ENCODE measurements at places on chromosomes 3 and 15.

- no peak for DNase-seq
Measured at GRCh38 chr3:194707147-194707540, 21.5 kb downstream of the FAM43A start.

DNA sequence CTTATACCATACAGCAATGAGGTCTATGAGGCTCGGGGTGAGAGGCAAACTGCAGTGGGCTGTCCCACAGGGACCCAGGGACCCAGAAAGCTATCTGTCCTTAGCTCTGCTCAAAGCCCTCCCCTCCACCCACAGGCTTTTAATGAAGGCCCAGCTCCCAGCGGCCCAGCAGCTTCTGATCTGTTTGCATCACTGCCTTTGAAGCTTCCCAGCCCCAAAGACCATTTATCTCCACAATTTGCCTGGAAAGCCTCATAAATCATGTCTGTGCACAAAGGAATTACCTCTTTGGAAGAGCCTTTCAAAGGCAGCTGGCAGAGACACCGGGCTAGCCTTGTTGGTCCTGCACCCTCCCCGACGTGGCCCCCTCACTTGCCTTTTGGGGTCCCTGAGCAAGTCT, 123.9 kb downstream of the RAB11A start:
- DNase-seq: no peak

DNA sequence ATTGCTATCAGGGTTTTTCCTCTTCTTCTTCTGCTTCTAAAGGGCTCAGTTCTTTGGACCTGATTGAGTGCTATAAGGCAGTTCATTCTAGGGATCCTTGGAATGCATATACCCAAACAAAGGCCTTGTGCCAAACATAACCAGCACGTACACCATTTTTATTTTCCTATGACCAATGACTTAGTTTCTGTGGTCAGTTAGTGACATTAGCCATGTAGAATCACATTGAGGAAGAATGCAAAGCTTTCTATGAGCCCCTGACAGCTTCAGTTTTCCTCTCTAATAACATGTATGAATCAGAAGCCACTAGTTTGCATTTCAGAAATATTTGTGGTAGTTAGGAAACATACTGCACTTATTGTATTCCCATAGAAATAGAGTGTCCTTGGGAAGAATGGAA, 240.0 kb downstream of the THRB start:
- DNase-seq: no peak

- DNase-seq: no peak
Measured at GRCh38 chr3:84100861-84101260, 857.9 kb upstream of the CADM2 start.

DNA sequence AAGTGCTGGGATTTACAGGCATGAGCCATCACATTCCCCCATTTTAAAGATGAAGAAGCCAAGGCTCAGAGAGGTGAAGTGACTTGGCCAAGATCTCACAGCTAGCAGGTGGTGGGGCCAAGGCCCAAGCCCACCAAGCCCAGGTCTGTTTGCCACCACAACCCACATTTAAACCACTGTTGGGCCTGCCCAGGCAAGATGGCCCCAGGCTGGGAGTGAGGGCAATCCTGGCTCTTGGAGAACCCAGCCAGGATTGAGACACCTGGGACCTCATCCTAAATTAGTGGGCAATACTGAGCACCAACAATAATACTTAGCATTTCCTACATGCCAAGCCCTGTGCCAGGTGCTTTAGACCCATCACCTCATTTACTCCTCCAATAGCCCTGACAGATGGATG, 6.9 kb downstream of the IGDCC3 start:
- no peak for DNase-seq

GRCh38 chr3:274927-275326, 78.4 kb downstream of the CHL1 start:
- no peak for DNase-seq

- DNase-seq: no peak
Measured at GRCh38 chr3:195753581-195753980, 32.8 kb downstream of the MUC20 start.

DNA sequence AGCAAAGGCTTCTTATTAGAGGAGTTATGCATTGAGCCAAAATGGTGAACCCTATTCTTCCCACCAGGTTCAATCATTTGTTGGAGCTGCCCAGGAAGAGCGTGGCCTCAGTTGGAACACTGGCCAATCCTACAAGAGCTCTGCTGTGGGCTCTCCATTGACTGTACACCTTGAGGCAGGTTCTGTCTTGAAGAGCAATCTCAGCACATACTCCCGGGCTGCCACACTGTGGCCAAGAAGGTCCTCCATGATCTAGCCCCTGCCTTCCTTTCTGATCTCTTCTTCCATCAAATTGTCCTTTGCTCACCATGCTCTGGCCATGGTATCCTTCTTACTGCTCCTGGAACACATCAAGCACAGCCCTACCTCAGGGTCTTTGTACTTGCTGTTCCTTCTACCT, 5.7 kb upstream of the SUMF1 start:
- DNase-seq: no peak

DNA sequence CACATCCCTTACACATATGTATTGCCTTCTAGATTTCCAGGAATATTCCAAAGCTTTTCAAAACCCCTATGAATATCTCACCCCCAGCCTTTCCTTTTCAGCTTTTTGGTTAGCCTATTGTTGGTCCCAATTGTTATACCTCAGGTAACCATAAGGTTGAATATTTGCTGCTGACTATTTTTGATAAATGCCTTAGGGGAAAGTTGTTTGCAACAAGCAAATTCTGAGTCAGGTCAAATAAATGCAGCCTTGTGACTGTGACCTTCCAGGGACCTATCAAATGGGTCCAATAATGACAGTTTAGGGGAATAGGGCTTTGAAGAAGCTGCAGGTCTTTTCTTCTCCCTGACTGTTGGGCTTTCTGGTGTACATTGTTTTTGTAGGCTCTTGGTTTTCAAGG, 699.7 kb downstream of the NTRK3 start:
- no peak for DNase-seq

- no peak for DNase-seq
Measured at GRCh38 chr3:172557515-172558220, 34.4 kb upstream of the TNFSF10 start.

DNA sequence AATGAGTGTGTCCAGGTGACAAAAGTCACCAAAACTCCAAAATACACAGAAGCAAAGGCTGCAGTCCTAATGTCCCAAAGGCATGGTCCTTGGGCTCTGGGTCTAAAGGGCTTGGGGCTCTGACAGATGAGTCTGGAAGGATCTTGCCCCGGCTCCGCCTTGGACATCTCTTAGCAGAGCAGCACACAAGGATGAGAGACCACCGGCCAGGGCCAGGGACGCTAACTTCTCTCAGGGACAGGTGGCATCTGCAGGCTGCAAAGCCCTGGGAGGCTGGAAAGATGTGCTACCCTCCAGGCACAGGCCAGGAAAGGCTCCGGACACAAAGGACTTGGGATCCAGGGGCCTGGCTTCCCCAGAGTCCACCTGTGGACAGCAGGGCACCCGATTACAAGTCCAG, 14.1 kb upstream of the SHISA5 start:
- no peak for DNase-seq

- no peak for DNase-seq
Measured at GRCh38 chr3:50050361-50050760, 38.4 kb upstream of the RBM5 start.

GRCh38 chr3:177105623-177106022, 91.7 kb downstream of the TBL1XR1 start:
- no peak for DNase-seq

DNA sequence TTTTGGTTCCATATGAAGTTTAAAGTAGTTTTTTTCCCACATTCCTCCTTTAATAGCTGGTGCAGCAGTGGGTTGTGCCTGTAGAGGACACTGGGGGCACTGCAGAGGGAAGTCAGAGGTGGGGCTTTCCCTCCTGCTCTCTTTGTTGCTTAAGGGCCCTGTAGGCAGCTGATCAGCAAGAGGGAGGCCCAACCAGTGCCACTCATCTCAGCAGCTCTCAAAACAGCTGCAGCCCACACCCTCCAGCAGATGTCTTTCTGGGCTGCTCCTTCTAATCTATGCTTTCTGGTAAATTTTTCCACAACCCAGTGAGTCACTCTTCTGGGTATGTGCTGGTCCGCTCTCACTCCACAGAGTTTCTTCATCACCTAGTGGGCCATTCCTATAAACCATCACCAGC, 263.8 kb downstream of the FEZF2 start:
- DNase-seq: no peak

DNA sequence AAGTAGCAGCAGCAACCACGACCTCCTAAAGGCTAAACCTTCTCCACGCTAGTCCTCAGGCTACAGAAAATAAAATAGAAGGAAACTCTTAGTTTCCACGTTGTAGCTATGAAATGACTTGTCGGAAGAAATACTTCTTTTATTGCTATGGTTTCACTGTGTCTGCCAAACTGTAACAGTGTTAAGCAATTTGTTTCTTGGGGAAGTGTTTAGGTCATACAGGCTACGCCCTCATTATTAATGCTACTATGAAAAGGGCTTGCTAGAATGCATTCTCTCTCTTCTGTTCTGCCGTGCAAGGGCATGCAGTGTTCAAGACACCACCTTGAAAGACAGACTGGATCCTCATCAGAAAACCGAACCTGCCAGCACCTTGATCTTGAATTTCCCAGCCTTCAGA, 462.7 kb downstream of the PLOD2 start:
- DNase-seq: no peak

- no peak for DNase-seq
Measured at GRCh38 chr3:195172039-195172684, 98.8 kb downstream of the XXYLT1 start.

DNA sequence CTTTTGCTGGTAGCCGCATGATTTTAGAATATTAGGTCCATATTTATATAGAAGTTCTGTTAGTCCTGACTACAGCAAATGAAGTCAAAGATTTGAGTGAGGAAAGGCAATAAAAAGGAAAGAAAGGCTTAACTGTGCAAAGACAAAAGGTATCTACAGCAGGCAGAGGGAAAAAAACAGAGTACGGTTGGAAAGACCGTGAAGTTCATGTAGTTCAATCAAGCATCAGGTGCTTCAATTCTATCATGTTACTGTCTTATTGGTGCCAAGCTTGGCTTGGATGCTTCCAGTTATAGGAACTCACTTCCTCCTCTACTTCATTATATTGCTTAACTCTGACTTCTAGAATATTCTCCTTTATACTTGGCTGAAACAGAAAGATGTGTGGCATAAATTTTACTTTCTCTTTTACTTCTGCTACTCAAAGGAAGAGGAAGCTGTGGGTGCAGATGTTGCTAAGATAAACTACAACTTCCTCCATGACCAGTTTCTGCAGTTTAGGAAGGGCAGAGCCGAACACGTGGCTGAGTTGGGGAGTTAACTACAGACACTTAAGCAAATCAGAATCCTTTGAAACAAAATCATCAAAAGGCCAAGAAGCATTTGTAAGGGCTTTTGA, 72.6 kb upstream of the ZBED2 start:
- DNase-seq: no peak

DNA sequence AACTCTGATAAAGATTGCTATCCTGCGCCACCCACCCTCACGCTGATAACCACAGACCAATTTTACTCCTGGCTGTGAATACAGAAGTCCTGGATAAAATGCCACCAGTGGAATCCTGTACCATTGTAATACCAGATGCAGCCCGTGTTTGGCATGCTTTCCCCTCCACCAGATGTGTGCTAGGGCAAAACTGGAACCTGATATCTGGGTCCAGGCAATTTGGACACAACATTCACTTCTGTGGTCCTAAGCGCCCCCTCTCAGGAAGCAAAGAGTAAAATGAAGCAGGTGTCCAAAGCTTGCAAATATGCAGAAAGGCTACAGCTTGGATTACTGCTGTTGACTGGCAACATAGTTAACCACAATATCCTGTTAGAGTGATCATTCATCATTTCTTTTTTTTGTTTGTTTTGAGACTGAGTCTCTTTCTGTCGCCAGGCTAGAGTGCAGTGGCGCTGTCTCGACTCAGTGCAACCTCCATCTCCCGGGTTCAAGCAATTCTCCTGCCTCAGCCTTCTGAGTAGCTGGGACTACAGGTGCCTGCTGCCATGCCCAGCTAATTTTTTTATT, 32.8 kb downstream of the LOXL1 start:
- DNase-seq: no peak

DNA sequence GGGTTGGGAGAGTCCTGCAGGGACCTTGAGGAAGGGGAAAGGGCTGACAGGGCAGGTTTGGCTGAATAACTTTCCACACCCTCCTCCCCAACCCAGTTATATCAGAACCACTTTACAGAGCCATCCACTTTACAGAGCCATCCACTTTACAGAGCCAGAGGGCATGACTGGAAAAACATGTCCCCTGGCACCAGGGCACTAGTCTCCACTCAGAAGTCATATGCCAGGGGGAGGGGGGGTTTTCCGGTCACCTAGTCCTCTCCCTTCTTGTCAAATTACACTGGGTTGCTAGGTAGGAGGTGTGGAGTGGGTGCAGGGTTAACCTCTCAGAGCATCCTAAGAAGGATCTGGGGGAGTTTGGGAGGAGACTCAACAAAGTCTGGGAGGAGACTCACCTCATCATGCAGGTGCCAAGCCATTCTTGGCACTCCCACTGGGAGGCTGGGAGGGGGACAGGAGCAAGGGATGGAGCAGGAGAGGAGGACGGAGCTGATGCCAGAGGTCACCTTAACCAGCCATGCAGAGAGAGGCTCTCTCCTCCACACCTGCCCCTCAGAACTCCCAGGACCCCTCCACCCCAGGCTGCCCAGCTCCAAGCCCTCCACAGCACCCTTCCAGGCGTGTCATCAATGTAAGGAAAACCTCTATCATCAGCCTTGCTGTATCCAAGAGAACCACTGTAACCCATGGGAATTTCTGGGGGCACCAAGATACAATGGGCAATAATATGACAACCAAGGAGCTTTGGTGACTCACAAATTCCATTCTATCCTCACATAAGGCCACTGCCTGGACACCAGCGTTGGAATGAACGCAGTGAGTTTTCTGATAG, 1.7 kb downstream of the LRRC2 start:
- DNase-seq: no peak

DNA sequence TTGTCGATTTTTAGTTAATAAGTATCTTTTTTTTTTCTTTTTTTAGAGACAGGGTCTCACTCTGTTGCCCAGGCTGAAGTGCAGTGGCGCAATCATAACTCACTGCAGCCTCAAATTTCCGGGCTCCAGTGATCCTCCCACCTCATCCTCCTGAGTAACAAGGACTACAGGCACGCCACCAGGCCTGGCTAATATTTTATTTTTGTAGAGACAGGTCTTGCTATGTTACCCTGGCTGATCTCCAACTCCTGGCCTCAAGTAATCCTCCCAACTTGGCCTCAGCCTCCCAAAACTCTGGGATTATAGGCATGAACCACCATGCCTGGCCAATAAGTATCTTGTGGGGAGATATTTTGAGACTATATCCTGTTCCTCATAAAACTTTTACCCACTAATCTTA, 29.4 kb upstream of the ARID3B start:
- DNase-seq: no peak

- DNase-seq: peak; percentile 31
Measured at GRCh38 chr15:89206908-89207331, 14.5 kb downstream of the RLBP1 start.

DNA sequence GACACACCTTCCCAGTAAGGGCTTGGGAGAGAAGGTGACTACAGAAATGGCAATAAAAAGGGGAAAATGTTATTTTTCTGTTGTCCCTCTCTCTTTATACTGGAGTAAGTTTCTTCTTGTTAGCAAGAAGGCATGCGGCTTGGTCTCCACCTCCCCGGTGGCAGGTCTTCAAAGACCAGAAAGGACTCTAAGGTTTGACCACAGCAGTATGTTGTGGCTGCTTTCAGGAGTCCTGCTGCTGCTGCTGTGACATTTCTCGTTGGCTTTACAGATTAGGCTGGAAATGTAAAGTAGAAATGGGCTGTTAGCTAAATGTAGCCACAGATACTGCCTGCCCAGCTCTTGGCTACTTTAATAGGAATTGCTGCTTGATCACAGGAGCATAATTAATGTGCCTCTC, 175.8 kb upstream of the ZBTB20 start:
- no peak for DNase-seq
